Uterus (tissue), 4 donors: ENCODE measurements at places on chromosomes 4 and X. TPM values are rescaled to one million over a fixed set of nuclear protein-coding genes. Genes with fewer than 3 reads are reported as not detected.

DNA sequence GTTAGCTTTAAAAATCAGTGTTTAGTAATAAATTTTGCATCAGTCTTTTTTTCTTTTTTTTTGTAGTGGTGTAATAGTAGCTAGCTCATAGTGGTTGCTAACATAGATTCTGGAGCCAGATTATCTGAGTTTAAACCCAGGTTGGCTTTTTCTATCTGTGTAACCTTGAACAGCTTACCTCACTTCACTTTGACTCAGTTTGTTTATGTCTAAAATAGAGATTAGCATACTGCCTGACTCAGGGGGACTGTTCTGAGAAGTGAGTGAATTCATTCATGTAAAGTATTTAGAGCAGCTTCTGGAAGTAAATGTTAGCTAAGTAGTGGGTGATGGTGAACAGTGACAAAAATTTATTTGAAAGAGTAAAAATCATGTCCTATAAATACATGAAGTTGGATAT lies 32.9 kb downstream of the CPEB2 start:
- DNase-seq: no peak

PAGE2 gene
- not detected for total RNA-seq

- DNase-seq: no peak
Observed at GRCh38 chr4:4326166-4326565, 36.1 kb downstream of the ZBTB49 start.

ZBTB49 gene
- 2.8 TPM for total RNA-seq

MED28 gene
- total RNA-seq: 27.6 TPM

DNA sequence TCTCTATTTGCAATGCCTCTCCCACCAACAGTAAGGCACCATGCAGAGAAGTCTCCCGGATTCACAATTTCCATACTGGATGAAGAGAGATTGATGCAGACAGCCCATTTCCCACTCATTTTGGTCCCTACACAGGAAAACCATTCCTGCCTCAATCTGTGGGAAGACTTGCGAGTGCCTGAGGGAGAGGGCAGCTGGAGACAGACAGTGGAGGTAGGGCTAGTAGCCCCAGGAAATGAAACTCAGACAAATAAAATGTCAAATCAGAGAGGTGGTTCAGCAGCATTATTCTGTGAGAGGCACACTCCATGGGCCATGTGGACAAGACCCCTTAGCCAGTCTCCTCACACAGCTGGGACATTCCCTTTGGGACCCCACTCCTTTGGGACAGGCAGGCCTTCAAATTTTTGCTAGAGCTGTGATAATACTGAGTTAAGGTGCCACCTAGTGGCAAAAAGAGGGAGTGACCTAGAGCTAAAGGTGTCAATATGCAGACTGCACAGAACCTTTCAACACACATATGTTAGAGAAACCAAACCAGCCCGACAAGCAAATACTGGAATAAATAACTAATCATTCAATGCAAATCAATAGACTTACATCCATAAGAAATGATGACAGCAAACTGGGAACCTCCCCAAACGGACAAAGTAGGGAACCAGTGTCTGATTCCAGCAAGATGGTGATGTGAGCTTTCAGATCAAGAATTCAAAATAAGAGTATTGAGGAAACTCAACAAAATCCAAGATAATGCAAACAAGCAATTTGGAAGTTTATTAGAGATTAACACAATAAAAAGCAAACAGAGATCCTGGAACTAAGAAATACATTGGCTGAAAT lies 1865.3 kb upstream of the AGA start:
- no peak for DNase-seq
